ENCODE measurements at places on chromosomes 12 and 14.

GRCh38 chr12:9727813-9728212, 5.1 kb downstream of the CLECL1 start:
- no peak for DNase-seq

DNA sequence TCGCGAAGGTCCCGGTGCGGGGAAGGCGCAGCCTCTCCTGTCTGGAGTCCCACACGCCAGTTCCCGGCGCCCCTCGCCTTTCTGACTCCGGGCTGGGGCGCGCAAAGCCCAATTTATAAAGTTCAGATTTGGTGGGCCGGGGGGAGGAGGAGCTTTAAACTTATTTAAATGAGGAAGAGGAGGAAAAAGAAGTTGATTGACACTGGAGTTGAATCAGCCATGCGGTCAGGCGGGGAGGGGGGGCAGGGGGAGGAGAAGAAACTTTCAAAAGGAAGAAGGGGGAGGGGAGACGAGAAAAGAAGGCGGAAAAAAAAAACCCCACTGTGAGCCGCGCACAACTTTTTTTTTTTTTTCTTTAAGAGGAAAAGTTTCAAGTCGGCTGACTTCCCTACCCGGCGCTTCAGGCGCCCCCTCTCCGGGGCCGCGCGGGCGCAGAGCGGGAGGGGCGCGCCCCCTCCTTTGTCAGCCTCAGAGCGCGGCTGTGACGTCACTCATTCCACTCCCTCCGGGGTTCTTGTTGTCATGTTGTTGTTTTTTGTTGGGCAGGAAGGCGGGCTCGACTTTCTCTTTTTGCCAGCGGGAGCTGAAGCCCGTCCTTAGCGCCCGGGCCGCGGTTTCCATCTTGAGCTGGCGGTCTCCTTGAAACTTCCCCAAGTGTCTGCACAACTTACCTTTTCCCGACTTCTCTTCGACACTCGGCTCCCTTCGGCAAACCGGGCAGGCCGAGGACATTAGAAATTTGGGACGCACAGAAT, at the start of gene ZFP36L1:
ZFP36L1 (minus strand) TSS at position 89 of the 755 bp plus-strand sequence. CDS start 129 bp downstream, outside the sequence.
- peak; percentile 86 for DNase-seq

DNA sequence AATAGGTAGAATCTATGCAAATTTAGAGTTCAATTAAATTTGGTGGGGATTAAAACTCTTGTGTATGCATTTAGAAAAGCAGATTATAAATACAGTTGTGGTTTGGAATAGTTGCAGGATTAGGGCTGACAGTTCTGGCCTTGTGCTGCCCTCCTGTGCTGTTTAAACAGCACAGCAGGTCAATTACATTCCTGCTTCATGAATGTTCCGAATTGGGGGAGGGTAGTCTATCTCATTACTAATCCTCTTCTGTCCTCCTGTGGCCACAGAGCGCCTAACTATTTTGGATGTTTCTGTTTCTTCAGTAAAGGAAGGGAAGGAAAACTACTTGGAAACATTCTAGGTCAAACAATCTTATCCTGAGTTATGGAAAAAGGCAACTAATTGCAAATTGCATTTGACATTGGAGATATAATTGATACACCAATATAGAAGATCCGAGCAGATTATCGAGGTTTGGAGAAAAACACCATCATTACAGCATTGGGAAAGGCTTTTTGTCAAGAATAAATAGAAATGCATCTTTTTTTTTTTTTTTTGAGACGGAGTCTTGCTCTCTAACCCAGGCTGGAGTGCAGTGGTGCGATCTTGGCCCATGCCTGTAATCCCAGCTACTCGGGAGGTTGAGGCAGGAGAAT, 8.7 kb upstream of the GPR19 start:
- DNase-seq: no peak

- no peak for DNase-seq
Observed at GRCh38 chr12:32541754-32542374, 137.2 kb upstream of the DNM1L start.

GRCh38 chr14:31887929-31888580, 189.0 kb upstream of the ARHGAP5 start:
- no peak for DNase-seq

DNA sequence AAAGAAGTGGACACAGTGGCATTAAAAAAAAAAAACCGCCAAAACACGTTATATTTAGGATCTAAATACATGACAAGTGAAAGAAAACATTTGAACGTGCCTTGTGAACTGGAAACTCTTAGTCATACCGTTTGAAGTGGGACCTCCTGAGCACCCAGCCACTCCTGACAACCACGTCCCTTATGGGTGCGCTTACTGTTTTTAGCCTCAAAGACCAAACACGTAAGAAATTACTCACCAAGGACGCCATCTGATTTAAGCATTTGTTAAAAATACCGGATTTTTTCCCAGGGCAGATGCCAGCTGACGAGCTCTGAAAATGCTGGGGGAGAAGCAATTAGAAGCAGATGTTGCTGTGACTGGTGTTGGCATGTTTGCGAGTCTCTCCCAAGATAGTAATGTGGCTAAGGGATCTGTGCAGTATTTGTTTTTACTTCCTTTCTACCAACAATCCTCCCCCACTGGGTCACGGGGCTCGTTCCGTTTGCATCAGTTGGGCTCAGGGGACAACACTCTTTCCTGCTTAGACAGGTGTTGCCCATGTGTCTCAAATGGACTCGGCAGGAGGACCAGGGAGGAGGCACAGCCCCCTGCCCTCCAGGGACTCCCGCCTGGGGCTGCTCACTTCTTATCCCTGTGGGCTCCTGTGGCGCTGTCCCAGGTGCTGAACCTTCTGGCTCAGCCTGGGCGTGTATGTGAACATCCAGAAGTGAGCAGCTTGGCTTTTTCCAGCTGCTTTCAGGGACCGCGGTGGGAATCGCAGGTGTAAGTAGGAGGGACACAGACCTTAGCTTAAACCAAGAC, 101.0 kb downstream of the BEGAIN start:
- DNase-seq: peak; percentile 28

DNA sequence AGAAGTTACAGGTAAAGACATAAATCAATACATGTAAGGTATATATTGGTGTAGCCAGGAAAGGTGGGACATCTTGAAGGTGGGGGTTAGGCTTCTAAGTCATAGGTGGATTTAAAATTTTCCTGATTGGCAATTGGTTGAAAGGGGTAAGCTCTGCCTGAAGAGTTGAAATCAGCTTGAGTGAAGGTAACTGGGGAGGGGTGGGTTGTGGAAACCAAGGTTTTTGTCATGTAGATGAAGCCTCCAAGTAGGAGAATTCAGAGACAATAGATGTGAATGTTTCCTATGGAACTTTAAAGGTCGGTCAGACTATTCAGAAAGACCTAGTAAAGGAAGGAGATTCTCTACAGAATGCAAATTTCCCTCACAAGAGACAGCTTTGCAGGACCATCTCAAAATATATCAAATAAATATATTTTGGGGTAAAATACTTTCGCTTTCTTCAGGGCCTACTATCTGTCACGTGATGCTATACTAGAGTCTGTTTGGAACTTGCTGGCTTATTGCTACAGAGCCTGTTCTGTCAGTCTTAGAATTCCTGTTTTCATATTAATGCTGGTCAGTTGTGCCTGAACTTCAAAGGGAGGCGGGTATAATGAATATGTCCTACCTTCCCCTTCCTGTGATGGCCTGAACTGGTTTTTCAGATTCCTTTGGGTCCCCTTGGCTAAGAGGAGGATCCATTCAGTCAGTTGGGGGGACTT, 20.6 kb upstream of the SPATA7 start:
- no peak for DNase-seq

- DNase-seq: no peak
Observed at GRCh38 chr12:26453246-26453645, 257.9 kb downstream of the SSPN start.

GRCh38 chr12:65935906-65936901, 111.9 kb downstream of the HMGA2 start:
- DNase-seq: no peak

GRCh38 chr14:65864549-65864948, 452.0 kb downstream of the FUT8 start:
- DNase-seq: no peak

DNA sequence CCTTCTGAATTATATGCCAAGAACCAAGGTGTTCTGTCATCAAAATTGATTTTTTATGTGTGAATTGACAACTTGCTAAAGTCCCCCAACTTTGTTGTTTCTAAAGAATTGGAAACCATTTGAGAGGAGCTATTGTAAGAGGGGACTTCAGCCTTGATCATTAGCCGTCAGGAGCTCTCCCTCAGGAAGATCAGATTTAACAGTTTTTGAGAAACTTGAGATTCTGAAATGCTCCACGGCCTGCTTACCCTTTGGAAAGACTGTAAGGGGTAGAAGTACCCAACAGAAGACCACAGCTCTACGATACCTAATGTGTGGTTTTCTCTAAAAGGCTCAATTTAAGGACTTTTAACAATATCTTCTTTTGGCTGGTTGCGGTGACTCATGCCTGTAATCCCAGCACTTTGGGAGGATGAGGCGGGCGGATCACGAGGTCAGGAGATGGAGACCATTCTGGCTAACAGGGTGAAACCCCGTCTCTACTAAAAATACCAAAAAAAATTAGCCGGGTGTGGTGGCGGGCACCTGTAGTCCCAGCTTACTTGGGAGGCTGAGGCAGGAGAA, 51.1 kb downstream of the BAZ2A start:
- DNase-seq: no peak

DNA sequence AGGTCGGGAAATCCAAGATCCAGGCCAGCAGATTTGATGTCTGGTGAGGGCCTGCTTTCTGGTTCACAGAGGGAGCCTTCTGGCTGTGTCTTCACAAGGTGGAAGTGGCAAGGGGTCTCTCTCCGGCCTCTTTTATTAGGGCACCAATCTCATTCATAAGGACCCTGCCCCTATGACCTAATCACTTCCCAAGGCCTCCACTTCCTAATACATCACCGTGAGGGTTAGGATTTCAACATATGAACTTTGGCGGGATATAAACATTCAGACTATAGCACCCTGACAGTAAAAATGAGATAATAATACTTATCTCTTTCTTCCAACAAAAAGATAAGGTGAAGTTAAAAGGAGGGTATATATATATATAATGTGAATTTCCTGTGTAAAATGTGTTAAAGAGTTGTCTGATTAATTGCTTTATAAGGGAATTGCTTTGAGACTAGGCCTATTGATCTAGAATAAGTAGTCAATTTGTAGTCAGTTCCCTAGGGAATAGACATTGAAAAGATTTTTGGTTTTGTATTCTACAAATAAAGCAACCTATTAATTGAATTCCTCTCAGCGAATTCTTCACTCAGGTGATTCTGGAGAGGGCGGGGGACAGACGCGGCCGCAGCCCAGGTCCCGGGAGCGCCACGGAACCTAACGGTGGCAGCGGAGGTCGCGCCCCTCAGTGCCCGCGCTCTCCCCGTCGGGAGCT, 516 bp upstream of the LGALS3 start:
- DNase-seq: no peak

- no peak for DNase-seq
Observed at GRCh38 chr12:118979763-118980406, 1.5 kb upstream of the SRRM4 start.

GRCh38 chr12:18595412-18595811, 142.4 kb downstream of the PLCZ1 start:
- DNase-seq: no peak

DNA sequence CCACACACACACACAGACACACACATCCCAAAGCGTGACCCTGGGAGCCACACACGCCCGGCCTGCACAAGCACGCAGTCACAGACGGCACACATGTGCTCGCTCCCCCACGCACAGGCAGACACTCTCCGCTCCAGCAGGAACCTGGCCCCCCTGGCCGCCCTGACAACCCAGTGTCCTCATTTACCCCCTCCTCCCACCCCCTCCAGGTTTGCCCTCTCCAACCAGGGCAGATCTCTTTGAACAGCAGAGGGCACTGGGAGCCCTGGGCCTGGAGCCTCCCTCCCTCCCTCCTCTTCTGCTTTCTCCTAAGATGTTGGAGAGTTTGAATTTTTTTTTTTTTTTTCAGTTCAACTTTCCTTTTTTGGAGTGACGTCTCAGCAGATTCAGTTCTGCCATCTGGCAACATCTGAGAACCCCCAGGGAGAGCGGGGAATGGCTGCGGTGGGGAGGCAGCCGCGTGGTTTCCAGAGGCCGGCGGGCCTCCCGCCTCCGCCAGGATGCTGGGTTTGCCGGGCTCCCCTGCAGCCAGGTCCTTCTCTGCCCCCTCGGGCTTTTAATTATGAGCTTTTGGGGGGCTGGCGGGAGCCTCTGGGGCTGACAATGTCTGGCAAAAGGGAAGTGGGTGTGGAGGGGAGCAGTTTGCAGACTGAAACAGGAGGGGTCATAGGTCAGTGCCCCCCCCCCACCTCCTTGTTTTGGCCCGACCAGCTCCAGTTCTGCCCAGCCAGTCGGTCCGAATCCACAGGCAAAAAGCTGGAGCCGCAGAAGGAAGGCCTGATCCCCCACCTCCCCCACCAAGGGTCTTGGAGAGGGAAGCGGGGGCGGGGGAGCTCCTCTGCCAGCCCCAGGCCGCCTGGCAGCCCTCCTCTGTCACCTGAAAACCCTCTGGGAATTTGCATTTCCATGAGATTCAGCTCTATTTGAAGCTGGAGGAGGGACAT, 1.3 kb upstream of the NCOR2 start:
- no peak for DNase-seq

DNA sequence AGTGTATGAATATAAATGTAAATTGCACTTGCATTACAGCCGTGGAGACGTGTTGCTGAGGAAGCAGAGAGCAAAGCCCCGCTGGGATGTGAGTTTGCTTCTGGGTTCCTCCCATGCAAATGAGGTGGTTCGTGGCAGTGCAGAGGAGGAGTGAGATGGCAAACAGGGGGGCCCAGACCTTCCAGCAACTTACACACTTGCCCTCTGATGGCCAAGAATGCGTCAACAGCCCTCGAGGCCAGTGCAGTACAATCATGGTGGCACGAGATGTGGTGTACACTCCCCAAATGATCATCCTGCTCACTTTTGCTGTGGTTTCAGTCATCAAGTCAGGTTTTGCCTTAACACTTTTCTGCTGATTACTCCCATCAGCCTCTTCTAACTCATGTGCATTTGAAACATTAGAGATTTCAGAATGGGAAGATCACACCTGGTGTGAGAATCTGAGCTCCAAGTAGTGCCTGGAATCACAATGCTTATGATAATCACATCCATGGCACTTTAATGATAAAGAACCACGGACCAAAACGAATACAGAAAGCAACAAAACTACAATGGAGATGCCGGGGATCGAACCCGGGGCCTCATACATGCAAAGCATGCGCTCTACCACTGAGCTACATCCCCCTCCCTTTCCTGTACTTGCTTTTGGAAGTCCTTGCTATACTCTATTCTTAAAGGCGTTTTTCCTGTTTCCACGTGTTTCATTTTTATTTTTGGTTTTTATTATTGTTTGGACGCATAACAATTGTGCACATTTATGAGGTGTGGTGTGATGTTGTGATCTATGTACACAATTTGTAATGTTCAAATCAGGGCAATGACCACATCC, 7.0 kb upstream of the UBC start:
- peak; percentile 56 for DNase-seq

GRCh38 chr14:69342928-69343525, 55.1 kb downstream of the ERH start:
- DNase-seq: no peak

GRCh38 chr12:11741434-11742092, 92.1 kb downstream of the ETV6 start:
- DNase-seq: no peak

DNA sequence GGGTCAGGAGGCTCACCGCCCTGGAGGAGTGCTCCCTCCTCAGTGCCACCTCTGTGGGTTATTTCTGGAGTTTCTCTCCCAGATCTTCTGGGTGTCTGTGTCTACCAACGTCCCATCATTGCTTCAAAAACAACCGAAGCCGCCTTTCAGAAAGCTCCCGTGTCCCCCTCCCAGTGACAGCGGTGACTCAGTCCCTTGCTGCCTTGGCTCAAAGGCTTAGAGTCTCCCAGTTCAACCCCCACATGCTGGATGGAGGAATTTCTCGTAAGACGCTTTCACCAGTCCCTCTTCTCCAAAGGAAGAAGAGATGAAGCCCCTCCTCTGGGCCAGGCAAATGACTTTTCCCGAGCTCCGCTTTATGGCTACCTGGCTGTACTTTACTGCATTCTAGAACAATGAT, 146.6 kb downstream of the RBM19 start:
- DNase-seq: no peak

GRCh38 chr14:35298351-35298750, 6.2 kb downstream of the PSMA6 start:
- no peak for DNase-seq
